ENCODE measurements at places on chromosomes 3 and 15. TPM values are rescaled to one million over a fixed set of nuclear protein-coding genes. Genes with fewer than 3 reads are reported as not detected.

CHRM5 gene
- not detected for total RNA-seq

DNA sequence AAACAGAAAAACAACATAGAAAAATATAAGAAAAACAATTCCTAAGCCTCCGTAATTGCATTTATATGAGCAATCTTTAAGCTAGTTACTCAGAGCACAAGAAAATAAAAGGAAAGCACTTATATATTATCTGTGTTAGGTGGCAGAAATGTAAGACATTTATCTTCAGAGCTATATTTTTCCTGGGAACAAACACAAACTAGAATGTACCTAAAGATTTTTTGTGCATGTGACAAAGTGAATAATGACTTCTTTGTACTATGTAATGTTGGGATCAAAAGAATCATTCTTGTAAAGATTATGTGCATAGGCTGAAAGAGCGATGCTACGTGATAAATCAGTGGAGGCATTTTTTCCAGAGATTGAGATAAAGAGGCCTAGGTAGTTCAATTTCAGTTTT is 111.3 kb upstream of the GMNC start:
- no peaks in the 10 kb centered on the region for H3K4me1 ChIP-seq
- no peaks in the 10 kb centered on the region for H3K36me3 ChIP-seq
- DNase-seq = no peak

GRCh38 chr3:135809021-135809634 is 156.4 kb upstream of the PPP2R3A start:
- H3K27me3 ChIP-seq = no peaks in the 10 kb centered on the region
- no peak overlapping the region for H3K4me3 ChIP-seq
- H3K27ac ChIP-seq = no peak overlapping the region
- H3K4me1 ChIP-seq = no peaks in the 10 kb centered on the region
- no peak for DNase-seq
- no peaks in the 10 kb centered on the region for H3K36me3 ChIP-seq

- no peak overlapping the region for H3K4me3 ChIP-seq
- H3K36me3 ChIP-seq = no peaks in the 10 kb centered on the region
- no peak overlapping the region for H3K27ac ChIP-seq
- no peaks in the 10 kb centered on the region for H3K4me1 ChIP-seq
Measured at GRCh38 chr3:39528844-39529243, 61.4 kb downstream of the MOBP start.

All from liver (tissue), 10 donors.